ENCODE measurements at places on chromosomes 12 and 14.
A peak's percentile ranks its signal among the peaks of the same experiment; 100 is the strongest.

GRCh38 chr12:15227004-15227679 lies 5.9 kb upstream of the RERG start:
- DNase-seq: peak; percentile 33

DNA sequence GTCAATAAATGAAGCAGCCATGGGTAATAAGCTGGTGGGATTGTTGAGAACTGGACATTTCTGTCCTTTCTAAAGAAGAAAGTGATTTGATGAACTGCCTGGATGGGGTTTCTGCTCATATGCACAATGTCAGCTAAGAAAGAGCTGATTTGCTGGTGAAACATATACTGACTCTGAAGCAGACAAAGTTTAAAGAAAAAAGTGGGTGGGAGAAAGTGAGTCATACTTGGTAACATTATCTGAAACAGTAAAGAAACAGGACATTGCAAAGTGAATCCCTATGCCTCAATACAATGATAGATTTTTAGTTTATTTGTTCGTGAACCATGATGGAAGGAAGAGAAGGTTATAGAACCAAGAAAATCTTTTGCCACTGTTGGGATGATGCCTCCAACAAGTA lies 95.6 kb upstream of the DNM1L start:
- no peak for DNase-seq

GRCh38 chr12:30201301-30202160 lies 417.8 kb upstream of the TMTC1 start:
- DNase-seq: no peak

- DNase-seq: no peak
These were observed 805 bp upstream of the CRACR2A start for GRCh38 chr12:3753544-3754284.

DNA sequence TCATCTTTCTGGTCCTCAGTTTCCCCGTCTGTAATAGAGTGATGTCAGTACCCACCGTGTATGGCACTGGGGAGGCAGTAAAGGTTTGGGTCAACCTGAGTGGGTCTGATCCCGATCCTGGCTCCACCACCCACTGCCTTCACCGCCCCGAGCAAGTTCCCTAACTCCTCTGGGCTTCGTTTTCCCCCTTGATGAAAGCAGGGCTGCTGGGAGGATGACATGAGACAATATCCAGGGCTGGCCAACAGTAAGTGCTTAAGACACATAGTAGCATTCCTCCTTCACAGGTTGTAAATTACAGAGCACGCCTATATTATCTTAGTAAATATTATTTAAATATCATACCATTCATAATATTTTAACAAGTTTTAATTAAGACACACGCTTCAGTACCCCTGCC lies 595 bp downstream of the PLEK2 start:
- no peak for DNase-seq

GRCh38 chr12:82523996-82524395 lies 162.7 kb upstream of the TMTC2 start:
- no peak for DNase-seq
